ENCODE measurements at places on chromosomes 12 and 14. TPM values are rescaled to one million over a fixed set of nuclear protein-coding genes. Genes with fewer than 3 reads are reported as not detected.
A peak's percentile ranks its signal among the peaks of the same experiment; 100 is the strongest.

DNA sequence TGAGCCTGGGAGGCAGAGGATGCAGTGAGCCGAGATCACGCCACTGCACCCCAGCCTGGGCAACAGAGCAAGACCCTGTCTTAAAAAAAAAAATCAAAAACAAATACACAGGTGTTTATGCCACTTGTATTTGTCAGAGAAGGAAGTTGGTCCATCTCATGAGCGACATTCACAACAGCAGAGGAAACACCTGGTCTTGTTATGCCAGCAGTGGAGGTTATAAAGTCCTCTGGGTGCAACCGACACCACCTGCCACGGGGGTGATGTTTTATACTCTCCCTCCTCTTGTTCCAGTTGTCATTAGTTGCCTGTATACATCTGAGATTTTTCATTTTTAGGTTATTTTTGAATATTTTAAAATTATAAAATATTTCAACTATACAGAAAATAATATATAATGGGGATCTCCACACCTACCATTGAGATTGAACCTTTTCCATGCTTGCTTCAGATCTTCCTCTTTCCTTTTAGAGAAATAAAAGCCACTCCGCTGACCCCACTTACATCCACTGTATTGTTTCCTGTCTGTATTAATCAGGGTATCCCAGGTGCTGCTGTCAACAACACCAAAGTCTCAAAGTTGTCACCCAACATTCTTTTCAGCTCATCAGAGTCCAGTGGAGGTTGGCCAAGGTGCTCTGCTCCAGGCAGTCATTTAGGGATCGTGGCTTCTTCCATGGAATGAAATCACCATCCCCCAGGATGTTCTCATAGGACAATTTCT is 65.1 kb downstream of the RNFT2 start:
- no peaks in the 10 kb centered on the region for H3K4me1 ChIP-seq
- H3K27me3 ChIP-seq: no peaks in the 10 kb centered on the region
- DNase-seq: no peak
- no peak overlapping the region for H3K27ac ChIP-seq

DNA sequence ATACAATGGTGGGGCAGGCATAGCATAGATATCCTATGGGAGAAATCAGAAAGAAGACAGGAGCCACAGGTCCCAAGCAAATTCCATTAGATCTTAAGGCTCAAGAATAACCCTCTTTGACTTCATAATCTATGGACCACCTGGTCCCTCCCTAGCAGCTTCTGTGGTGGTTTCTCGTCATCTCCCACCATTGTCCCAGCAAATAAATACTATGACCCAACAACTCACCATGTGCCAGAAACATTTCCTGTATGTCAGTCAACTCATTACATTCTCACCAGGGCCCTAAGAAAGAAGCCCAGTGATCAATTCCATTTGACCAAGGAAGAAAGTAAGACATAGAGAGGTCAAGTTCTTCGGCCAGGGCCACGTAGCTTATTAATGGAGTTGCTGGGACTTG is 646.2 kb downstream of the VRK1 start:
- no peak for DNase-seq
- H3K36me3 ChIP-seq: no peaks in the 10 kb centered on the region
- no peaks in the 10 kb centered on the region for H3K27me3 ChIP-seq
- H3K4me3 ChIP-seq: no peak overlapping the region

- DNase-seq: no peak
- no peak overlapping the region for H3K4me3 ChIP-seq
- H3K27ac ChIP-seq: no peak overlapping the region
- no peaks in the 10 kb centered on the region for H3K27me3 ChIP-seq
- H3K36me3 ChIP-seq: no peaks in the 10 kb centered on the region
Observed at GRCh38 chr14:104957146-104958113, 20.7 kb downstream of the AHNAK2 start.

- H3K4me1 ChIP-seq: no peaks in the 10 kb centered on the region
- H3K36me3 ChIP-seq: no peaks in the 10 kb centered on the region
- no peak for DNase-seq
- H3K4me3 ChIP-seq: no peak overlapping the region
- no peak overlapping the region for H3K27ac ChIP-seq
Observed at GRCh38 chr14:90355540-90356518, 24.1 kb upstream of the NRDE2 start.

GRCh38 chr14:93049315-93049714 is 66.4 kb downstream of the ITPK1 start:
- H3K36me3 ChIP-seq: no peaks in the 10 kb centered on the region
- no peak for DNase-seq
- H3K27me3 ChIP-seq: no peaks in the 10 kb centered on the region
- no peak overlapping the region for H3K27ac ChIP-seq
- no peak overlapping the region for H3K4me3 ChIP-seq

DNA sequence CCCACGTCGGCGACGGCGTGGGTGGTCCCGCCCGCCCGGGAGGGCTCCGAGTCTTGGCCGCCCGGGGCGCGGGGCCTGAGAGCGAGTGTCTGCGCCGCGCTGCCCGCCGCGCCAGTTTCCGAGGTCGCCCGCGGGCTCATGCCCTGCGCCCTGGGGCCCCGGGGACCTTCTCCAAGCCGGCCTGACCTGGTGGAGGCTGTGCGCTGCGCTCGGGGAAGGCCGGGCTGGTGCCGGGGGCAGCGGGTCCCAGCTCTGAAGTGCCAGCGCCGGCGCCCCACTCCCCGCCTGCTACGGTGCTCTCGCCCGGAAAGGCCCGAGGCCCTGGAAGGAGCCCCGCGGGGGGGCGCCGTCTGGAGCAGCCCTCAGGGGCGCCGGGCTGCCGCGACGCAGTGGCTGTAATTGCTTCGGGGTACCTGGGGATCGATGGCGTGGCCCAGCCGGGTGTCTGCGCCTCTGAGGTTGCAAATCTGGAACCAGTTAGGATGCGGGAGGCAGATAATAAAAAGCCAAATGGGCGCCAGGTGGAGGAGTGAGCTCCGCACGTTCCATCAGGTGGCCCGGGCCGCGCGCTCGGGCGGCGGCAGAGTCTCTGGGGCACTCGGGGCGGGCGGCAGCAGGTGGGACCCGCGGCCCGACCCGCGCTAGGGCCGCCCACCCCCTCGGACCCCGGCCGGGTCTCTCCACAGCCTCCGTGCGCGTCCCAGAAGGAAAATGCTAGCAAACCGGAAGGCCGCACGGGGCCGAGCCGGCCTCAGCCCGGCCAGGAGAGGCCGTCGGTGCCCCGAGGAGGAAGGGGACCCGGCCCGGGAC is 102.3 kb upstream of the DIO3 start:
- no peak overlapping the region for H3K4me3 ChIP-seq
- H3K27me3 ChIP-seq: peaks cover 36% of the 10 kb centered on the region
- no peaks in the 10 kb centered on the region for H3K36me3 ChIP-seq
- no peak for DNase-seq
- H3K4me1 ChIP-seq: no peaks in the 10 kb centered on the region
- no peak overlapping the region for H3K27ac ChIP-seq

DNA sequence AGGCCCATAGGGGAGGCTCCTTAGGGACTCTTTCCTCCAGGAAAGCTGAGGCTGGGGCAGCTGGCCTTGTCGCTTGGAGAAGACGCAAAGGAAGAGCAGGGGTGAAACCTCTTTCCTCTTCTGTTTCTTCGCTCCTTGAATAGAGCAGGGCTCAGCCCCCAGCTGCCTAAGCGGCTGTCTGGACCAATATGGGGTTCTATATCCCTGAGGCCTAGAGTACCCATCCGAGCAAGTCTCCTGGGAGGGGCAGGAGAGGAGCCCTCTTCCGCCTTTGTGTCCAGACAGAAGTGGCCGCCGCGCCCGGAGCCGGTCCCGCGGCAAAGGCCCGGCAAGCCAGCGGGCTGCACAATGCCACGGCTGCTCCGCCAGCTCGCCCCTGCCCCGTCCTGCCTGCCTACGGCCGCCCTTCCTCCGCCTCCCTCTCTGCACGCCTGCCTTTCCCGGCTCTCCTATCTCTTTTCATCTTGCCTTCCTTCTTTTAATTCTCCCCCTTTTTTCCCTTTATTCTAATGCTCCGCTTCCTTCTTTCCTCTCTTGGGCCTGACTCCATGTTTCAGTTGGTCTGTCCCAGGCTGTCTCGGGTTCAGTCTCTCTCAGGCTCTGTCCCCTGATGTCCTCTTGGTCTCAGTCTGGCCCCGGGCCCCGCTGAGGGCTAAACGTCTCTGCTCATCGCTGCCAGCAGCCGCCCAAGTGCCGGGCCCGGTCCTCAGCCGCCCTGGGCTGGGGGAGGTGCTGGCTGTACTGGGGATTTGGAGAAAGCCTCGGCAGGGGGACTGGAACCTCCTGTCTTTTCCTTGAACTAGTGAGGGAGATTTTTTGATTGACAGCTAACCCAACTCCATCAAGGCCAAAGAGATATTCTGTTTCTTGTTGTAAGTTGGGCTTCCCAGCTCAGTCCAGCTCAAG is 2.5 kb upstream of the HOXC9 start:
- no peak for DNase-seq
- no peak overlapping the region for H3K27ac ChIP-seq
- no peak overlapping the region for H3K4me3 ChIP-seq
- no peaks in the 10 kb centered on the region for H3K36me3 ChIP-seq
- H3K4me1 ChIP-seq: peaks cover 42% of the 10 kb centered on the region

- no peak overlapping the region for H3K27ac ChIP-seq
- no peak for DNase-seq
- no peaks in the 10 kb centered on the region for H3K27me3 ChIP-seq
- no peak overlapping the region for H3K4me3 ChIP-seq
- H3K4me1 ChIP-seq: peaks cover 19% of the 10 kb centered on the region
Observed at GRCh38 chr12:49365542-49365941, 1.7 kb upstream of the SPATS2 start.

DNA sequence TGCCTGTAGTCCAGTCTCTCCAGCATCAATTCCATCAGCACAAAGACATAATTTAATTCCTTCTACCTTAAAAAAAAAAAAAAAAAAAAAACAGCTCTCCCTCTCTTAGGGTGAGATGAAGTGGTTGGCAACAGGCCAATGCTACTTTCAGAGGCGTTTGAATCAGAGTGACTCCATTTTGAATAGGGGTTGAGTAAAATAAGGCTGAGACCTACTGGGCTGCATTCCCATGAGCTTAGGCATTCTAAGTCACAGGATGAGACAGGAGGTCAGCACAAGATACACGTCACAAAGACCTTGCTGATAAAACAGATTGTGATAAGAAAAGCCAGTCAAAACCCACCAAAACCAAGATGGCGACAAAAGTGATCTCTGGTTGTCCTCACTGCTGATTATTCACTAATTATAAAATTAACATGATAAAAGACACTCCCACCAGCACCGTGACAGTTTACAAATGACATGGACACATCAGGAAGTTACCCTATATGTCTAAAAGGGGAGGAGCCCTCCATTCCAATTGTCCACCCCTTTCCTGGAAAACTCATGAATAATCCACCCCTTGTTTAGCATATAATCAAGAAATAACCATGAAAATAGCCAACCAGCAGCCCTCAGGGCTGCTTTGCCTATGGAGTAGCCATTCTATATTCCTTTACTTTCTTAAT is 6.9 kb upstream of the TCL1B start:
- H3K36me3 ChIP-seq: no peaks in the 10 kb centered on the region
- no peak overlapping the region for H3K4me3 ChIP-seq
- no peaks in the 10 kb centered on the region for H3K4me1 ChIP-seq
- no peak overlapping the region for H3K27ac ChIP-seq

GRCh38 chr12:12726555-12727093 is 9.5 kb downstream of the CDKN1B start:
- H3K27me3 ChIP-seq: no peaks in the 10 kb centered on the region
- peak overlapping the region; percentile 66 for H3K4me3 ChIP-seq
- no peak for DNase-seq
- H3K4me1 ChIP-seq: peaks cover 44% of the 10 kb centered on the region
- H3K36me3 ChIP-seq: peaks cover 2% of the 10 kb centered on the region

- no peak overlapping the region for H3K4me3 ChIP-seq
- peaks cover 19% of the 10 kb centered on the region for H3K36me3 ChIP-seq
- H3K4me1 ChIP-seq: no peaks in the 10 kb centered on the region
- DNase-seq: no peak
- no peaks in the 10 kb centered on the region for H3K27me3 ChIP-seq
- no peak overlapping the region for H3K27ac ChIP-seq
Observed at GRCh38 chr12:3636328-3636727, 116.6 kb downstream of the CRACR2A start.

- no peaks in the 10 kb centered on the region for H3K27me3 ChIP-seq
- peaks cover 52% of the 10 kb centered on the region for H3K4me1 ChIP-seq
- DNase-seq: peak; percentile 66
- no peaks in the 10 kb centered on the region for H3K36me3 ChIP-seq
- H3K27ac ChIP-seq: peak overlapping the region; percentile 35
Observed at GRCh38 chr12:47397664-47398281, 308.1 kb downstream of the RPAP3 start.

DNA sequence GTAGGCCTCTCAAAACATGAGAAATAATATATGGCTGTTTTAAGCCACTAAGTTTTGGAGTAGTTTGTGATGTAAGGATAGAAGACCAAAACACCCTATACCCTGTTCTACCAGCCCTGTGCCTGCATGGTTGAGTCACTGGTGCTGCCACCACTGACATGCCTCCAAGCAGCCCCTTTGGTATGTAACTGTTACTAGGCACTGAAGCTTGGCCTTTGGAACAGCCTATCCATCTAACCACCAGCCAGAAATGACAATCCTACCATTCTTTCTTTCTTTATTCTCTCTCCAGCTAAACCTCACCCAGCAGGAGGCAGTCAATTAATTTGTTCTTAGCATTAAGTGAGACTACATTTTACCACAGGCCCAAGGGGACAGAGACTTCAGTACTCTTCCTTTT is 240.3 kb downstream of the MSRB3 start:
- H3K4me1 ChIP-seq: no peaks in the 10 kb centered on the region
- no peak overlapping the region for H3K4me3 ChIP-seq
- DNase-seq: no peak
- no peaks in the 10 kb centered on the region for H3K27me3 ChIP-seq
- H3K36me3 ChIP-seq: no peaks in the 10 kb centered on the region

- DNase-seq: no peak
- peak overlapping the region; percentile 92 for H3K27ac ChIP-seq
- peaks cover 56% of the 10 kb centered on the region for H3K4me1 ChIP-seq
- peak overlapping the region; percentile 73 for H3K4me3 ChIP-seq
Observed at GRCh38 chr14:24147761-24148428, 597 bp downstream of the RNF31 start.

DNA sequence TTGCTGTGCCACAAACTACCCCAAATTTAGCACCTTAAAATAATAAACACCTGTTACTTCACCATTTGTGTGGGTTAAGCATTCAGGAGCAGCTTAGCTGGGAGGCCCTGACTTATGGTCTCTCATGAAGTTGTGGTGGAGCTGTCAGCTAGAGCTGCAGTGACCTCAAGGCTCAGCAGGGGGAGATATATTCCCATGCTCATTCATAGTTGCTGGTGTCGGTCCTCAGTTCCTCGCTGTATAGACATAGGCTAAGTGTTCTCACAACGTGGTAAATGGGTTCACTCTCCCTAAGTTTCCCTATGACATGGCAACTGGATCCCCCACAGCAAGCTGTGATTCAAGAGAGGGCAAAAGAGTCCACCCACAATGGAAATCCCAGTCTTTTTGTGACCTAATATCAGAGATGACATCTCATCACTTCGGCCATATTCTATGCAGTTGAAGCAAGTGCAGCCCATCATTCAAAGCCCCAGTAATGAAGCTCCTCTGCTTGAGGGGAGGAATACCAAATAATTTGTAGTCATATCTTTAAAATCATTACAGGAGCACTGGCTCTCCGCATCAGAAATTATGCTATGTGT is 41.1 kb downstream of the PRB3 start:
- H3K4me3 ChIP-seq: no peak overlapping the region
- H3K36me3 ChIP-seq: no peaks in the 10 kb centered on the region
- H3K4me1 ChIP-seq: no peaks in the 10 kb centered on the region

- peaks cover 46% of the 10 kb centered on the region for H3K4me1 ChIP-seq
- no peak overlapping the region for H3K27ac ChIP-seq
- no peaks in the 10 kb centered on the region for H3K27me3 ChIP-seq
- no peaks in the 10 kb centered on the region for H3K36me3 ChIP-seq
Observed at GRCh38 chr12:112124918-112125249, 476 bp upstream of the TRAFD1 start.

Gene HSPA2
- 1.3 TPM for total RNA-seq

Gene AICDA
- not detected for total RNA-seq

Gene SPRING1
- 26.5 TPM for total RNA-seq

Gene LRRK2
- total RNA-seq: 0.76 TPM

Gene C12orf56
- not detected for total RNA-seq

Gene TAS2R43
- 0.67 TPM for total RNA-seq

Measured in CD4-positive, alpha-beta memory T cell (primary cell).